Common myeloid progenitor, CD34-positive (primary cell): ENCODE measurements at places on chromosomes 7 and 10.

DNA sequence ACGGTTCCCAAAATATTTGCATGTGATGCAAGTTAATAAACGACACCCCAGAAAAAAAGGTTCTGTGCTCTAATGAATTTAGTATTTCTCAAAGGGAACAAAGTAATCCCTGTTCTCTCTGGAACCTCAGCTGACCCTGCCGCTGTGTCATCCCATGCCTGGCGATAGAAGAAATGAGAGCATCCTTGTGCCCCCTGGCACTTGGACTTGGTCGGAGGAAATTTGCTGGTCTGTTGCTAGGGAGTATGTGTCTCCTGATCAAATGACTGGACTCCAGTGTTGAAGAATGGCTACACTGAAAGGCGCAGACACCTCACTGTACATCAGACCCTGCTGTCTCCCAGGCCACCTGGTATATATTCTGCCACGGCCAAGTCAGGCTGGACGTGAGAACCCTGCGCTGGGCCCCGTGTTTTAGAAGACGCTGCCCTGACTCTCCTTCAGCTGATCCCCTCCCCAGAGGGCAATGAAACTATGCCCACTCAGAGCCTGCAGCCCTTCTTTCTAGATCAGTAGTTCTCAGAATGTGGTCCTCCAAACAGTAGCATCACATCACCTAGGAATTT, 67.2 kb downstream of the THNSL1 start:
- DNase-seq, result no peak

DNA sequence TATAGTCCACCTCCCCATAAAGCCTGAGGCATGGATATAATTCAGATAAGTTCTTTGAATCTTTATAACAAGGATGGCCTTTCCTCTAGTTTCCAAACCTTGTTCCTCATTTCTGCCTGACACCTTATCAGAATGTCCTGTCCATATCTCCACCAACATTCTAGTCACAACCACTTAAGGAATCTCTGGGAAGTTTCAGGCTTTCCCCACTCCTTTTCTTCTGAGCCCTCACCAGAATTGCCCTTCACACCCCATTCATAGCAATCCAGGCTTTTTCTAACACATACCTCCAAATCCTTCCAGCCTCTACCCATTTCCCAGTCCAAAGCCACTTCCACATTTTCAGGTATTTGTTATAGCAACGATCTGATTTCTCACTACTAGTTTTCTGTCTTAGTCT, 18.0 kb upstream of the DIP2C start:
- DNase-seq, result no peak

DNA sequence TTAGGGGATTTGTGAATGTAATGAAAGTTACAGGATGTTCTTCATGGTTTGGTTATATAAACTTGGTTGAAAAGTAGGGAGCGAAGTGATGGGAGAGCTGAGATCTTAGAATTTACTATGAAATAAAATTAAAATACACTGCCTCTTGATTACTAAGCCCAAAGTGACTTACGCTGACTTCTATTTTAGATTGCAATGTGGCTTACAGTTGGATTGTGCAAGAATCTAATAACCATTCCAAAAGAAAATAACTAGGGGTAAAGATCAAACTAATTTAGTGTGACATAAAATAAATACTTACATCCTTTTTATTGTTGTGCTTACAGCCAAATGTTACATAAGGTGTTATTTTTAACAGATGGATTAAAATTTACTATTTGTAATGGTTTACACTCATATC, 15.3 kb downstream of the WNT16 start:
- DNase-seq, result no peak

GRCh38 chr10:100887761-100888296, 24.9 kb upstream of the SLF2 start:
- DNase-seq, result no peak

DNA sequence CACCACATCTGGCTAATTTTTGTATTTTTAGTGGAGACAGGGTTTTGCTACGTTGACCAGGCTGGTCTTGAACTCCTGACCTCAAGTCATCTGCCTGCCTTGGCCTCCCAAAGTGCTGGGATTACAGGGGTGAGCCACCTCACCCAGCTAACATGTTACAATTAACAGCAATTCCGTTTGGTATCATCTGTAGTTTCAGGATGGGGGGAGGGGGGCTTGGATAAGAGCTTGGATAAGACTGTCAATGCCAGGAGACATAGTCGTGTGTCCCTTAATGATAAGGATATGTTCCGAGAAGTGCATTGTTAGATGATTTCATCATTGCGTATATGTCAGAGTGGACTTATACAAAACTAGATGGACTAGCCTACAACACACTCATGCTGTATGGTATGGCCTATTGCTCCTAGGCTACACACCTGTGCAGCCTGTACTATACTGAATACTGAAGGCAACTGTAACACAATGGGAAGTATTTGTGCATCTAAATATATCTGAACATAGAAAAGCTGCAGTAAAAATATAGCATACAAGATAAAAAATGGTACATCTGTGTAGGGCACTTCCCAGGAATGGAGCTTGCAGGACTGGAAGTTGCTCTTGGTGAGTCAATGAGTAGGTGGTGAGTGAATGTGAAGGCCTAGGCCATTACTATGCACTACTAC, 103.9 kb upstream of the TNS3 start:
- DNase-seq, result no peak

DNA sequence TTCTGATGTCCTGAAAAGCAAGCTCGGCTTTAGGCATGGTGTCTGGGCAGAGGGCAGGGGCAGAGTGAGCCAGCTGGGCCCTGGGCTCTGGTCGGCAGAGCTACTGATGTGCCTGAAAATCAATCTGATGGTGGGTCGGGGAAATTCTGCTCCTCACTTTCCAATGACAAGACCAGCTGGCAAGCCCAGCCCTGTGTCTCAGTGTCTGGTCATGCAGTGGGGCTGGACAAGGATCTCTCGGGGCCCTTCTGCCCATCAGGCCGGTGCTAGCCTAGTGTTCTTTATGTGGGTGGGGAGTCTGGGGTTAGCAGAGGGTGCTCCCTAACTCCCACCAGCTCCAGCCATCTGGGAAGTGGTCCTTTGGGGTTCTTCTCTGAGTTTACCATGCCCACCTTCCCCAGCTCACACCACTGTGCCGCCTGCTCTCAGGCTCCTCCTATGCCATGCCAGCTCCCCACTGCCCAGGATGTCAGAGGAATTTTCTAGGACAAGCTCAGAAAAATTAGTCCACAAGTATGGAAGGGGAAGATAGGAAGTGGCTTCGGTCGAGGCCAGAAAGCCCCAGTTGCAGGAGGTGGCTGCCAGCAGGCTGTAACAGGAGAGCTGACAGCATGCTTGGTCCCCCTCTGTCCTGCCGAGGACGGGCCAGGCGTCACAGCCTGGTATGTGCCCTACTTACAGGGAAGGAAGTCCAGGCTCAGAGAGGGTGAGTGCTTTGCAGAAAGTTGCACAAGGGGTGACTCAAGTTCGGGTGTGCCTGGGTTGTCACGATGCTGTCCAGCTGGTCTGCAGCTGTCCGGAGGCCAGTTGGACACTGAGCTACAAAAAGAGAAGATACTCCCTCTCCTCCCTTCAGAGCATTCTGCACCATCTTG, 135.2 kb downstream of the ADCY1 start:
- no peak for DNase-seq

GRCh38 chr10:78616125-78616695, 452.6 kb upstream of the ZMIZ1 start:
- no peak for DNase-seq

DNA sequence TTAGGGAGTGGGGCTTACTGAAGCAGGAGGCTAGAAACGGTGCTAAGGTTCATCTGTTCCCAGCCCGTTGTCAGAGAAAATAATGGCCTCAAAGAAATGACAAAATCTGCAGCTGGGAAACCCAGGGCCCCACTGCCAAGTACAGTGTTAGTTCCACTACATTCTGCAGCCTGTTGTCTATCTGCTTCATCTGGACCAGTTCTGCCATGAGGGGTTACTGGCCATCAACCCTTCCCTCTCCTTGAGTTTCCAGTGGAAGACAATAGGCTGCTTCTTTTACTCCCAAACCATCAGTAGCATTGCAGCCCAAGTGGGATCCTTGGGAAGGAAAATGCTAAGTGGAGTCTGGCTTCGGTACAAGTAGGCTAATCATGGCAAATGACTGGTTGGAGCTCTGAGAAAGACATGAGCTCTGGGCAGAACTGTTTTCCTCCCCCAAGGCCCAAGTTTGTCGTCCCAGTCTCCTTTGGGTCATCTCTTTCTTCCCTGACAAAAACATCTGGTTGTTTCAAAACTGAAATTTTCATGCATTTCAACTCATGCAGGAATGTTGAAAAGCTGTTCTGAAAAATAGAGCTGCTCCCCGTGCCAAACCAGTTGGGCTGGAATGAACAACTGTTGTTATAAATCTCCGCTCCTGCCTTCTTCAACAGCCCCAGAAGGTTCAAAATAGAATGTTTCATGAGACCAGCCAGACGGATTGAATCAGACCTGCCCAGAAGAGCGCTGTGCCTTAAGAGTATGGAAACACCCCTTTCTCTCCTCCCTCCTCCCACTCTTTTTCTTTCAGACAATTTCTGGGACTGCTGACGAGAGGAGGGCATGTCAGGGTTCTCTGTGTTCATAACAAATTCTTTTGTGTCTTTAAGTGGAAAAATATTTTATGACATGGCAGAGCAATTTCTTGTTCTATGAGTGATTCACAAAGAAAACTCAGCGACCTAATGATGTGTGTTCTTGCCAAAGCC, 116.6 kb downstream of the RAB18 start:
- no peak for DNase-seq

- no peak for DNase-seq
These were observed 1.7 kb downstream of the ADO start for GRCh38 chr10:62806251-62806650.

- no peak for DNase-seq
These were observed 67.9 kb upstream of the OGDHL start for GRCh38 chr10:49830016-49830415.

GRCh38 chr7:22879709-22880306, 57.2 kb upstream of the TOMM7 start:
- no peak for DNase-seq

GRCh38 chr10:4650582-4650981, 175.4 kb upstream of the AKR1E2 start:
- DNase-seq, result no peak

DNA sequence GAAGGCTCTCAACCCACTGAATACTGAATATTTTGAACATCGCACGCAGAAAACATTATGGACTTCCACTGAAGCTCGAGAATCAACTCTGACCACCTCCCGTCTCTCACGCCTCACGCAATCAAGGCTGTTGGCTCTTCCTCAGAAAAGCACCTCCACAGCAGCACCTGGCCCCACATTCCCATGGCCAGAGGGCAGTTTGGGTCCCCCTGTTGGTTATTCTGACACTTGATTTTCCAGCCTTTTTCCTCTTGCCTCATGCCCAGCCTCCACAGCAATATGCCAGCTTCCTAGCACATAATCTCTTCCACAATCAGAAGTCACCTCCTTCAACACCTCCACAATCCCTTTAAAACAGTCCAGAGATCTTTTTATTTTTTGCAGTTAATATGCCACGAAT, 55.9 kb downstream of the SVOPL start:
- no peak for DNase-seq

DNA sequence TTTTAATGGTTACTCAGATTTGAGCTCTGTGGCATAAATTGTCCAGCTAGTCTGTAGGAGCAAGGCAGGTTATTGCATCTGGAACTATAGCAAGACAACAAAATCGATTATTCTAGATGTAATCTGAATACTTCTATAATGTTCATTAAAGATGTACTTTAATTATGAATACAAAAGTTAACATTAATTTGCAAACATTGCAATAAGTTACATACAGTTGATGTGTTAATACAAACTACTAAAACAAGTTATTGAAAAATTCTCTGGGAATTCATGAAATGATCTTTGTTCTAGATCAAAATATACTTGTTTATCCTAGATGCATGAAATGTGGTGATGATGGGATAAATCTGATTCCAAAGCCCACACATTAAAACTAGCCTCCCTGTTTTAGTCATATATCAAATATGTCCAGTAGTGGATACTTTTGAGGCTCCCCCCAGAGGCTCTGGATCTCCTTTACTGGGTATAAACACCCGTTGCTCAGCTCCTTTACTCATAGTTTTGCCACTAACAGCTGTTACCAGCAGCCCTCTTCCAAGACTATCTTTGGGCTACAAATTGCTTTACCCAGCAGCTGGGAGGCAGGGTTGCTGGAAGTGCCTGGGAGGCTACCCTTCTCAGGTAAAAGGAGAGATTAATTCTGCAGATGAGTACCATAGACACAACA, 78.1 kb downstream of the ARL4A start:
- DNase-seq, result no peak

GRCh38 chr10:25689346-25690100, 244.5 kb upstream of the MYO3A start:
- no peak for DNase-seq

DNA sequence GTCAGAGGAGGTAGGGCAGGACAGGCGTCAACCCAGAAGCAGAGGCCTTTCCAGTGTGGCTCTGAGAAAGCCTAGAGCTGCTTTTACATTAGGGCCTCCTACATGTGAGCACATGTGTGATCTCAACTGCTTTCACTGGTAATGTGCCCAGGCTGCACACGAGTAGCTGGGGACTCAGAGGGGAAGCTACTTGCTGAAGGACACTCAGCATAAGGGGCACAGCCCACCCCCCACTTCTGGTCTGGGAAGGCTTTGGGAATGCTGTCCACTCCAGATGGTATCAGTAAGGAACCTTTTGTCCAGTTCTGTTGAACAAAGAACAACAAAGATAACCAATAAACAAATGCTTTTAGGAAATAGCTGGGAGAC, 18.9 kb downstream of the PRF1 start:
- DNase-seq, result no peak

- DNase-seq, result no peak
These were observed 21.8 kb upstream of the MRC1 start for GRCh38 chr10:17787087-17787961.

DNA sequence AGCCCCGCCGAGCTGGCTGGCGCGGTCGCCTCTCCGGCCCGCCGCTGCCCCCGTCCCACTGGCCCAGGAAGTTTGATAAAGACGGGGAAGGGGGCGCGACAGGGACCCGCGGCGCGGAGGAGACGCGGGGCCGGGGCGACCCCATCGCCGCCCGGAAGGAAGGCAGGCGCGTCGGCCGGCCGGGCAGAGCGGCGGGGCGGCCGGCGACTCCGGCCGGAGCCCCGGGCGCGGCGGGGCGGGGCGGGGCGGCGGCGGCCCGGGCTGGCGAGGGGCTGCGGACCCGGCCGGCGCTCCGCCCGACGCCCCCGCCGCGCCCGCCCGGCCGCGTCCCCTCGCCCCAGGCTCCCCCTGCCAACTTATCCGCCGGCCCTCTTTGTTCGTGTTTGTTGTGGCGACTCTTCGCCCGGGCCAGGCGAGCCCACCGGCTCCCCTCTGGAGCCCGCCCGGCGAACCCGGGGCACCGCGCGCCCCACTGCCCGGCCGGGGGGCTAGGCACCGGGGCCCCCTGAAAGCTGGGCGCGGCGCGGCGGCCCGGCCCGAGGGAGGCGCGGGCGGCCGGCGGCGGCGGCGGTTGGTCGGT, 571 bp downstream of the KDM7A start:
- no peak for DNase-seq

DNA sequence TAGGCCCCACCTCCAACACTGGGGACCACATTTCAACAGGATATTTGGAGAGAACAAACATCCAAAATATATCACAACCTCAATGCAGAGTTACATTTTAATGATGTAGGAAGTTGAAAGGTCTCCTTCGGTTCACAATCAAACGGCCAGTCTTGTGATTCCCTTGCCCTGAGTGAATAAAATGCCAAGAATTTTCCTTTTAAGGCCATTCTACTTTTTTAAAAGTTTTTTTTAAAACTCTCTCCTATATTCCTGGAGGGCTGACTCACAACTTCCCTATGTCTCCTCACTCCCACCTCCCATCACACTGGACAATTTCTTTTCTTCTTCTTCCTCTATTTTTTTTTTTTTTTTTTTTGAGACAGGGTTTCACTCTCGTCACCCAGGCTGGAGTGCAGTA, 693.6 kb upstream of the AUTS2 start:
- DNase-seq, result no peak

GRCh38 chr7:79034730-79035129, 418.7 kb downstream of the MAGI2 start:
- DNase-seq, result no peak
